Hair follicle dermal papilla cell (primary cell): ENCODE measurements at places on chromosomes 1 and 21. TPM values are rescaled to one million over a fixed set of nuclear protein-coding genes. Genes with fewer than 3 reads are reported as not detected.

Gene GBP4
- 0.97 and 1.3 TPM in 2 replicates for total RNA-seq

Gene OR2T6
- not detected in 2 replicates for total RNA-seq

Gene UMODL1
- total RNA-seq: under 0.01 TPM in 1 of 2 replicates, not detected in the other

Gene NBPF4
- total RNA-seq: not detected in 2 replicates

Gene WNT3A
- not detected in 2 replicates for total RNA-seq

Gene GNAT2
- 0.16 TPM in 1 of 2 replicates, not detected in the other for total RNA-seq

Gene SPTA1
- total RNA-seq: not detected in 2 replicates

Gene NVL
- total RNA-seq: 14.8 and 21.1 TPM in 2 replicates

Gene OR2T8
- not detected in 2 replicates for total RNA-seq

Gene NEGR1
- 22.2 and 31.6 TPM in 2 replicates for total RNA-seq

Gene TTLL7
- total RNA-seq: 15.2 and 17.0 TPM in 2 replicates

Gene SNX7
- 67.3 and 85.6 TPM in 2 replicates for total RNA-seq

Gene DRAM2
- 49.9 and 61.7 TPM in 2 replicates for total RNA-seq

Gene COL24A1
- total RNA-seq: 10.4 and 12.0 TPM in 2 replicates

Gene CRTC2
- 7.6 and 7.8 TPM in 2 replicates for total RNA-seq

Gene SLC45A1
- total RNA-seq: 0.73 and 1.3 TPM in 2 replicates

Gene TSEN15
- 36.0 and 42.3 TPM in 2 replicates for total RNA-seq

Gene KCNK1
- 0.16 TPM in 1 of 2 replicates, not detected in the other for total RNA-seq

Gene MPL
- 0.65 TPM in 1 of 2 replicates, not detected in the other for total RNA-seq

Gene NBPF12
- total RNA-seq: 7.2 and 11.8 TPM in 2 replicates

Gene BATF3
- 1.1 and 1.8 TPM in 2 replicates for total RNA-seq
